Osteoblast (primary cell): ENCODE measurements at places on chromosomes 4 and X. TPM values are rescaled to one million over a fixed set of nuclear protein-coding genes. Genes with fewer than 3 reads are reported as not detected.

DNA sequence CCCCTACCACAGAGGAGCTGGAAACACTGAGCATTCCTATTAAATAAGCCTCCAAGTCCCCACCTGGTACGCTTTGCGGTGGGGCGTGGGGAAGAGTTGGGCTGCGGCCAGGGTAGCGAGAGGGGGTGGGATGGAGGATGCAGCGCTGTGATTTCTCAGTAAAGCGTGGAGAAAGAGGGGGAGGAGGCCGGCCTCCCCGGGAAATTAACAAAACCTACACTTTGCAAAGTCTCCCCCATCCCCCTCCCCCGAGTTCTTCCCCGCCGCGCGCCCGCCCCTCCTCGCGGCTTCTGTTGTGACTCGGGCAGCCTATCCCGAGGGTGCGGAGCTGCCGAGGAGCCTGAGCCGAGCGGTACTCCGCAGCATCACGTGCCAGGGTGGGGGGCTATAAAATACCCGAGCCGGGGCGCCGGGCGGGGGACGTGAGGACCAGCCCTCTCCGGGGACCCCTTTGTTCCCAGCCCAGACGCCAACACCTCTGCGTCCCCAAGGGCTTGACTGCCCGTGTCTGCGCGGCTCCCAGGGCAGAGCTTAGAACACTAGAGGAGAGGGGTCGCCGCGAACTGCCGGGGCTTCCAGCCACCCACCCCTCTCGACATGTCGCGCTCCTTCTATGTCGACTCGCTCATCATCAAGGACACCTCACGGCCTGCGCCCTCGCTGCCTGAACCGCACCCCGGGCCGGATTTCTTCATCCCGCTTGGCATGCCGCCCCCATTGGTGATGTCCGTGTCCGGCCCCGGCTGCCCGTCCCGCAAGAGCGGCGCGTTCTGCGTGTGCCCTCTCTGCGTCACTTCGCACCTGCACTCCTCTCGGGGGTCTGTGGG lies at the start of gene GSX2:
TSS of gene GSX2 (plus strand) at position 416 of the 827 bp plus-strand sequence. CDS start at position 598, 182 bp downstream.
- DNase-seq, result peak; percentile 91

- DNase-seq, result no peak
Observed at GRCh38 chr4:126405369-126405982, 1090.7 kb downstream of the FAT4 start.

DNA sequence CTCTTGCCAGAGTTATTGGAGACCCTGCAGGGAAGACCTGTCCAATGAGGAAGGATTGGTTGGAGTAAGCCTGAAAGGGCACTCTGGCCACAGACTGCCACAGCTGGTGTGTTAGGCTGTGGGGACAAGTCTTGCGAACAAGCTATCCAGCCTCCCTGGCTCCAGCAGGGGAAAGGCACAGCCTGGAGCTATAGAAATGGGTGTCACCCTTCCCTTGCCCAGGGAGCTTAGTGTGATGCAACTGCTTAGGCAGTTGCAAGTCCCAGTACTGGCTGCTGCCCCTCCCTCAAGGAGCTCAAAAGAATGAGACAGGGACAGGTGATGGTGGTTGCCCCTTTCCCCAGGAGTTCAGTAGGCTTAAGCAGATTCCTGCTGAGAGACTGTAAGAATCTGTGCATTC lies 165.7 kb upstream of the CT83 start:
- no peak for DNase-seq

MYL5 gene
- 17.7 and 22.8 TPM in 2 replicates for total RNA-seq
